Panc1 (cell line): ENCODE measurements at places on chromosomes 12 and 14.

- DNase-seq = no peak
Observed at GRCh38 chr14:93011141-93011529, 88.2 kb downstream of the CHGA start.

DNA sequence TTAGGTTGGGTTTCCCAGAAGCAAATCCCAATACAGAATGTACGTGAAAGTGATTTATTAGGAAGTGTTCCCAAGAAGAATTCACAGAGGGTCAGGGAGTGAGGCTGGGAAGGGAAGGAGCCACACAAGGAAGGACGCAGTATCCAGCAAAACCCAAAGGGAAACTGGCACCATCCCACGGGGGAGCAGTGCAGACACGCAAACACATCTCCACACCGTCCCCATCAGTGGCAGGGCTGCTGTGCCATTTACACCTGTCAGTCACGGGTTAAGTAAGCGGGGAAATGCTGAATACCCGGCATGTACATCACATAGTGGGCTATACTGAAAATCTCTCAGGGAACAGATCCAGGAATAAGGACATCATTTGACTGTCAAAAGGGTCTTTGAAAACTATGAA lies 93.9 kb downstream of the SLC38A1 start:
- DNase-seq = no peak

DNA sequence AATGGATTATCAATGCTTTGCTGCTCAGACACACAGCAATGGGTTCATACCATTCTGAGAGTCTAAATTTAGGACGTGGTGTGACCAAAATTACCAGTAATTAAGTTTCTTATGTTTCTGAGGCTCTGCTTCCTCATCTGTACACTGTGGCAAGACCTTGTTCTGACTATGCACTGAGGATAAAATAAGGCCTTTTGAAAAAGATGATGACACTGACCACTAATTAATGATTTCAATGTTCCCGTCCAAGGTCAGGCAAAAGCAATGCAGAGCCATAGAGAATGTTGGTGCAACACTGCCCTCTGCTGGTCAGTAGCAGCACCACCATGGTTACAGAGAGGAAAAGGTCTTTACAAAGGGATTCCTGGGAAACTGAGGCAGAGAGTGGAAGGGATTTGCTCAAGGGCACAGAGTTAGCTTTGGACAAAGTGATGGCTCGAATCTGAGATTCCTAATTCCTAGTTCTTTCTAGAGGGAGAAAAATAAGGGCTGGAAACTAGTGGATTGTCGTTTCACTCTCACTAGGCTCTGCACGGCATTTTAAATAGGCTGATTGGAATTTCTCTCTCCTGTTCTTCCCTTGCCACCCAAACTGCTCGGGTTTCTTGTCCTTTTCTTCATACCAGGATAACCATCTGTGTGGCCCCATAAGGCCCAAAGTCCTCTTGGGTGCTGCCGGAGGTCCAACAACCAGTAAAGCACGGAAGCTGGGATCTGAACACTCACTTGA lies 22.3 kb upstream of the P2RX7 start:
- DNase-seq = peak; percentile 50

GRCh38 chr14:91516663-91517388 lies 6.7 kb upstream of the PPP4R3A start:
- no peak for DNase-seq

DNA sequence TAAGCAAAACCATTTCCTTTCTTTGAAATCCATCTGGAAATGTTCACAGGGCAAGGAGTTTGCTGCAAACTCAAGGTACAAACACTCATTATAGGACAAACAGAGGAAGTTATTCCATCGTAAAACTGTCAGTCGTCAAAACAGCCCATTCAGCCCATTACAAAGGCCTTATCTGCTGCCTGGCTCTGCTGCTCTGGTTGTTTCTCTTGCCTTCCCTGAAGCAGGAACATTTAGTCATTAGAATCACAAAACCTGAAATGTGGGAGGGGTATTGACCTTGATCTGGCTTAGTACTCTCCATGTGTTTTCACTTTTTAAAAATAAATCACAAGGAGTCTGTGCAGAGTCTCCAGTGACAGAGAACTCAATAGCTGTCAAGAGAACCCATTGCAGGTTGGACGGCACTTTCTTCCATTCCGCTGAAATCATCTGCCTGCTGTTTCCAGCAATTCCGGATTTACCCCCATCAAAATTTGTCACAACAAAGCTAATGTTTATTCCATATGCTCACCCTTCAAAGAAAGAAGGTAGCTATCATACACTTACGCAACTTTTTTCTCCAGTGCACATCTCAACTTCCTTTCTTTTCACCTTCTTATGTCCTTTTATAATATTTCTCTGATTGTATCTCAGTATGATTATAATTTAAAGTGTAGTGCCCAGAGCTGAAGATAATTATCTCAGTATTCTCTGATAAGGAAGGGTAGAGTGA lies 24.6 kb upstream of the ITPR2 start:
- DNase-seq = no peak

- DNase-seq = no peak
Observed at GRCh38 chr12:63802012-63802608, 22.4 kb downstream of the RXYLT1 start.

DNA sequence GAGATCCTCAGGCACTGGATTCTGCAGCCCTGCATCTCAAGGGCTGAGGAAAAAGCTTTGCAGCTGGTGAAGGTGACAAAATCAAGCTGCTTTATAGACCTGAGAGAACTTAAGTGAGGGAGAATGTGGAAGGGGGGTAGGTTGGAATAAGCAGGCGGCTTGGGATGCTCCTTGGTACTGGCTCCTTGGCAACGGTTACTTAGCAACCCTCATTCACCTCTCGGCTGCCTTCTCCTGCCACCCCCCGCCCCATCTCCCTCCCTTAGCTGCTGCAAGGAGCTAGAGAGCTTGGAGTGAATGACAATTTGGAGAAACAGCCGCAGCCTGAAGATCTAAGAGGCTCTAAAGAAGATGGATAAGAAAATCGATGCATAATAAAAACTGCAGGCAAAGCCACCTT lies 44.1 kb upstream of the CISTR start:
- no peak for DNase-seq

DNA sequence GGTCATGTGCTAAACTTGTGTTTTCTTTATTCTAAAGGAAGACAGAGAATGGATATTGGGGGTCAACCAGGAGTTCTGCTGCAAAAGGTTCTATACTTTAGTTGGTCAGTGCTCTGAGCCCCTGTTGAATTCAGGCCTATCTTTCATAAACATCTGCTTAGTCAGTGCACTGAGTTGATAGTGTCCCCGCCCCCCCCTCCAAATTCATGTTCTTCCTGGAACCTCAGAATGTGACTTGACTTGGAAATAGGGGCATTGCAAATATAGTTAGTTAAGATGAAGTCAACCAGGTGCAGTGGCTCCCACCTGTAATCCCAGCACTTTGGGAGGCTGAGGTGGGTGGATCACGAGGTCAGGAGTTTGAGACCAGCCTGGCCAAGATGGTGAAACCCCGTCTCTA lies 23.3 kb downstream of the CHST11 start:
- DNase-seq = no peak

DNA sequence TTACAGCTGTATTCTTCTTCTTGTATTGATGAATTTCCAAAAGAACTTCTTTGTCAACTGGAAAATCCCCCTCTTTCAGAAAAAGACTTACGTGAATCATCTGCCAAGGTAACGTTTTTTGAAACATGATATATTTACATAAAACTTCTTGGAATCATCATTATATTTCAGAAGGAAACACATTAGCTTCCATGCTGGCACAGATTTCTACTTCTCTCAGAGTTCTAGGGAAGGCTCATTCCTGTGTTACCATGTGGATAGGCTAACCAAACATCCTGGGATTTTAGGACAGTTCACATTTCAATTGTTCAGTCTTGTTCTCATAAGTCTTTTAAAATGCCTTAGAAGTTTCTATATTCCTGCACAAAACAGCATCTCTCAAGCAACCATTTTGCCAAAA lies 120.3 kb upstream of the NEDD1 start:
- DNase-seq = no peak

DNA sequence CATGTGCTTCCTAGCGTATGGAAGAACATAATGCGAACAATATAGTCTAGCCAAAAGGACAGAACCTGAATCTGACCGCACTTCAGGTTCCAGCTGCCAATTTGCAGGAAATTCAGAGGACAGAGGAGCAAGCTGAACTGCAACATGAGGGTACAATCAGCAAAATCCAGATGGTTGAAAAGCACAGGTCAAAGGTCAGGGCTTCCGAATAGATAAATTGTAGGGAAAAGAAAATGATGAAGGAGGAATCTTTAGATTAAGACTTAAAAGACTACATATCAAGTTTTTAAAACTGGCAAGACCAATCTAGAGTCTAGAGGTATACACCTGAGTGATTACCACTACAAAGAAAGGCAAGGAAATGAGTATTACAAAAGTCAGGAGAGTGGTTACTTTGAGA lies 42.1 kb upstream of the SELPLG start:
- no peak for DNase-seq

GRCh38 chr12:91211866-91212265 lies 29.2 kb upstream of the DCN start:
- no peak for DNase-seq

DNA sequence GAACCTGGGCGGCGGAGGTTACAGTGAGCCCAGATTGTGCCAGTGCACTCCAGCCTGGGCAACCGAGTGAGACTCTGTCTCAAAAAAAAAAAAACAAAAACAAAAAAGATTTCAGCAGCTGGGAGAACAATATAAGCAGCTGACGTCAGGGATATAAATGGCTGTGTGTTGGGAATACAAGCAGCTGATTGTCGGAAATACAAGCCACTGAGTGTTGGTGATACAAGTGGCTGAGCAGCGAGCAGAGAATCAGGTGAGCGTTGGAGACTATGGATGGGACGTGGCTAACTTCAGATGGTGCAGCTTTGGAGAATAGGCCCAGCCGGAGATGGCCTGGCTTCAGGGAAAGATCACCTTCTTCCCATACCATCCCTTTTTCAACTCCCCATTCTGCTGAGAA lies 32.0 kb downstream of the PSEN1 start:
- DNase-seq = no peak

GRCh38 chr14:83707056-83707455 lies 1822.9 kb upstream of the FLRT2 start:
- no peak for DNase-seq

DNA sequence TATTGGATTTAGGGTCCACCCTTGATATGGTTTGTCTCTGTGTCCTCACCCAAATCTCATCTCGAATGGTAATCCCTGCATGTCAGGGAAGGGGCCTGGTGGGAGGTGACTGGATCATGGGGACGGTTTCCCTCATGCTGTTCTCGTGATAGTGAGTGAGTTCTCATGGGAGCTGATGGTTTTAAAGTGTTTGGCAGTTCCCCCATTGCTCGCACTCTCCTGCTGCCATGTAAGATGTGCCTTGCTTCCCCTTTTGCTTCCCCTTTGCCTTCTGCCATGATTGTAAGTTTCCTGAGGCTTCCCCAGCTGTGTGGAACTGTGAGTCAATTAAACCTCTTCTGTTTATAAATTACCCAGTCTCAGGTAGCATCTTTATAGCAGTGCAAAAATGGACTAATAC lies 118.3 kb downstream of the VRK1 start:
- no peak for DNase-seq

- no peak for DNase-seq
Observed at GRCh38 chr14:65107200-65107599, 4.9 kb upstream of the MAX start.

DNA sequence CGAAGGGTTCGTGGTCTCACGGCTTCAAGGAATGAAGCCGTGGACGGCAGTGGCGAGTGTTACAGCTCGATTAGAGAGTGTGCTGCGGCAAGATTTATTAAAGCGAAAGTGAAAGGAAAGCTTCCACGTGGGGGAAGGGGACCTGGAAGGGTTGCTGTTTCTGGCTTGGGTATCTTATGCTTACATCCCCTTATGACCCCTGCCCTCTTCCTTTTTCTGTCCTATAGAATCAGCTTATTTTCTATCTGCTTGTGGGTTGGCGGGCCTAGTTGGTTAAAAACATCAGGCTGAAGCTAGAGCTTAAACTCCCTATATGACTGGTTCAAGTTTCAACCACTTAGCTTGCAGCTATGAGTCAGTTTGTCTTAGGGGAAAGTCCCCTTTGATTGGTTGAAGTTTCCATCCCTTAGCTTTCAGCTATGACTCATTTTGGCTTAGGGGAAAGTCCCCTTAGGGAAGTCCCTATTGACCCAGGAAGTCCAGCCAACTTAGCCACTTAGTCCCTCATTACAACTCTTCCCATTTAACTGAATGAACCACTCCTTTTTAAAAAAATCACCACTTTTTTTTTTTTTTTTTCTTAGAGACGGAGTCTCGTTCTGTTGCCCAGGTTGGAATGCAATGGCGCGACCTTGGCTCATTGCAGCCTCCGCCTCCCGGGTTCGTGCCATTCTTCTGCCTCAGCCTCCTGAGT lies 1494.7 kb upstream of the TMEM132C start:
- no peak for DNase-seq
